Hepatocyte (in vitro differentiated cells): ENCODE measurements at places on chromosomes 7 and 10. TPM values are rescaled to one million over a fixed set of nuclear protein-coding genes. Genes with fewer than 3 reads are reported as not detected.

- H3K36me3 ChIP-seq = no peaks in the 10 kb centered on the region
- no peak overlapping the region for H3K4me3 ChIP-seq
- no peaks in the 10 kb centered on the region for H3K27me3 ChIP-seq
- DNase-seq = no peak
- no peak overlapping the region for H3K27ac ChIP-seq
These were observed 470.8 kb downstream of the INHBA start for GRCh38 chr7:41232086-41232485.

The NPTX2 gene
- 3.0 TPM in 2 replicates for total RNA-seq

DNA sequence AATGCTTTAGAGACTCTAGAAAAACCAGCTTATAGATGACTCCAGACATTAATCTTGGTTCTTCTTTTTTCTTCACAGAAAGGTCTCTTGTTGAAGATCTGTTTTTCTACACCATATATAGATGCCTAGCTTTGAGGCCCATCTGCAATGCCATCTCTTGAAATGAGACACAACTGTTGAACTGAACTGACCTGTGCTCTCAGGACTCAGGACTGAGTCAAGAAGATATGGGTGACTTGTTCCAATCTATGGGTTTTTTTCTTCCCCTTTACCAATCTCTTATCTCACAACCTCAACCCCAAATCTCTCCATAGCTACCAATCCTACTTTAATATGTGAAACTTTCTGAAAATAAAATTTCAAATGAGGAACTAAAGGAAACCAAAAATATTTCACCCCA lies 194.7 kb downstream of the SNX13 start:
- H3K4me1 ChIP-seq = no peaks in the 10 kb centered on the region
- no peak overlapping the region for H3K4me3 ChIP-seq
- H3K27me3 ChIP-seq = no peaks in the 10 kb centered on the region
- no peak for DNase-seq
- no peak overlapping the region for H3K27ac ChIP-seq
- H3K36me3 ChIP-seq = no peaks in the 10 kb centered on the region

DNA sequence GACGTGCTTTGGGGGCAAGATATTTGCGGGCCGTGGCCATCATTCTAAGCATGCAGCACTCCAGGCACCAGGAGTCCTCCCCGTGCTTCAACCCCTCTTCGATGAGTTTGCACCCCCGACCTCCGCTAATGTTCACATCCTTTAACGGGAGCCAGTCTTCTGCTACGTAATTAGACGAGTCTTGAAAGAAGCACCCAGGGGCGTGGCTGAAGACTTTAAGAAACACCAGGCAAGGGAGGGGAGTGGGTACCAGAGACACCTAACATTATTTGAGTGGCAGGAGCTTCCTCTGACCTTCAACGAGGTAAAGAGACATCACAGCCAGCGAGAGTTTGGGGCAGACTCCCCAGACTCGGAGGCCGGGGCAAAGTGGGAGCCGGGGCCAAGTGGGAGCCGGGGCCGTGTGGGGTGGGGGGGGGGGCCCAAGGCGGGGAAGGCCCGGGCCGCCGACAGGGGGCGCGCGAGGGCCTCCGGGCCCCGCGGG lies 31.1 kb upstream of the TOMM7 start:
- H3K27me3 ChIP-seq = no peaks in the 10 kb centered on the region
- H3K36me3 ChIP-seq = no peaks in the 10 kb centered on the region
- H3K4me1 ChIP-seq = peaks cover 10% of the 10 kb centered on the region

DNA sequence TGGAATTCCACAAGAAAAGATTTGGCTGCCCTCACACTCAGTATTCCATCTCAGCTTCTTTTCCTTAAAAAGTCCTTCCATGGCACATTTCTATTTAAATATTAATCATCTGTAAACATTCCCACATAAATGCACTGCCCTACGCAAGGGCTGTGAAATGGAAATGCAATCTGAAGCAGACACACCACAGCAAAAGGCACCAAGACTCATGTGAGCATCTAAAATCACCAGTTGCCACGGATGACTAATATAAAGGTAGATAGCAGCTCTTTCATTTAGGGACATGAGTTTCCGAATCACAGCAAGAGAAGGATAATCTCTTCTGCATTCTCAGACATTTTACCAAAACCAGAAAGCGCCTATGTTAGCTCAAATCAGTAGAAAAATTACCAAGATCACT lies 31.6 kb downstream of the COA1 start:
- no peak overlapping the region for H3K4me3 ChIP-seq
- H3K36me3 ChIP-seq = no peaks in the 10 kb centered on the region
- H3K27me3 ChIP-seq = no peaks in the 10 kb centered on the region
- no peak overlapping the region for H3K27ac ChIP-seq
- H3K4me1 ChIP-seq = no peaks in the 10 kb centered on the region

- no peak for DNase-seq
- no peaks in the 10 kb centered on the region for H3K36me3 ChIP-seq
- H3K27ac ChIP-seq = no peak overlapping the region
- peaks cover 4% of the 10 kb centered on the region for H3K4me1 ChIP-seq
- H3K27me3 ChIP-seq = no peaks in the 10 kb centered on the region
These were observed 732 bp upstream of the LRRC18 start for GRCh38 chr10:48940372-48940771.

DNA sequence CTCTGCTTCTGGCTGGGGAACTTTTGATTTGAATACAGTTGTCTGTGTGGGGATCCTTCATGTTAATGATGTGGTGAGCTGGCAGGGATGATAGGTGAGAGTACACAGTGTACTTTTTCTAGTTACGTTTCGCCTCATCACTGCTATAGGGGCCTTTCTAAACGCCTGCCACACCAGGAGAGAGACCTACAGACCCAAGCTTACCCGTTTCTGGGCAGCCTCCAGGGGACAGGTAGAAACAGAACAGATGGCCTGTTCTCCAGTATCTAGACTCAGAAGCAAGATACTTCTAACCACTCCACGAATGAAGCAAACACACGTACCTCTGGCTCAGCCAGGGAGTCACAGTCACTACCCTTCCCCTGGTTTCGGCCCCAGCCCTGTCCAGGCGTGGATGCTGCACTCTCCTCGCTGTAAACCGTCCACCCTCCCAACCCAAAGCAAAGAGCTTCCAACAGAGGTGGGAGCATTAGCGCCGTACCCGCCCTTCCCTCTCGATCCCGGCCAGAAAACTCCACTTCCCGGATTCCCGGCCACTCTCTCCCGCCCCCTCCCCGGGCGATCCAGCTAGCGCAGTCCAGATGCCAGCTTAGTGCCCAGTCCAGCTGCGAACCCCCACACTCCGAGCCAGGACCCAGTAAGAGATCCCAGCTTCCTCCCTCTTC lies 1.2 kb downstream of the CCDC6 start:
- no peaks in the 10 kb centered on the region for H3K36me3 ChIP-seq
- no peaks in the 10 kb centered on the region for H3K27me3 ChIP-seq
- H3K27ac ChIP-seq = peak overlapping the region; percentile 95
- peak; percentile 60 for DNase-seq
- H3K4me3 ChIP-seq = peak overlapping the region; percentile 81

DNA sequence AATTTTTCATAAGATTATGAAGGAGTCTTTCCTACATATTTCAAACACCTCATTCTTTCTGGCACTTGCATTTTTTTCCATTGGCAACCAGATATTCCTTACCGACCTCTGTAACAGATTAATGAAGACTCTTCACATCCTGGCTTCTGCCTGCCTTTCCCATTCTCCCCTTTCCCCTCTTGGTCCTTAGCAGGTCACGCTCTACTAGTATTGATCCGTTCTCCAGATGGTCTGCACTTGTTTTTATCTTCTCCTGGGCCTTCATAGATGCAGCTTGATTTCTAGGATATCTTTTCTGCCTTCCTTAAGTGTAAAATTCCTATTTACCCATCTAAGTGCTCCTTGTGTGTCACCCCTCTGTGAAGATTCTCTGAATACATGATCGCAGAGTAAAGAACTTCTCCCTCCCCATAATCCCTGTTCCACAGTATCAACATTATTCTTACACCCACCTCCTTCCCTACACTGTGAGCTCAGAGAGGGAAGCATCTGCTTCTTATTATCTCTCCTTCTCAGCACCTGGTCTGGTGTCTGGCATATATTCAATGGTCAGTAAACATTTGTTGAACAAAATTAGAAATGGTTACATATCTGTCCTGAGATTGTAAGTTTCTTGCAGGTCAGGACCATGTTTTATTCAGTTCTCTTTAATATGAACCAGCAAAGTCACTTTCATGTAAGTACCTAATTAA lies 654.2 kb downstream of the REEP3 start:
- no peak overlapping the region for H3K27ac ChIP-seq
- no peaks in the 10 kb centered on the region for H3K27me3 ChIP-seq
- no peaks in the 10 kb centered on the region for H3K36me3 ChIP-seq
- H3K4me1 ChIP-seq = no peaks in the 10 kb centered on the region
- no peak overlapping the region for H3K4me3 ChIP-seq

DNA sequence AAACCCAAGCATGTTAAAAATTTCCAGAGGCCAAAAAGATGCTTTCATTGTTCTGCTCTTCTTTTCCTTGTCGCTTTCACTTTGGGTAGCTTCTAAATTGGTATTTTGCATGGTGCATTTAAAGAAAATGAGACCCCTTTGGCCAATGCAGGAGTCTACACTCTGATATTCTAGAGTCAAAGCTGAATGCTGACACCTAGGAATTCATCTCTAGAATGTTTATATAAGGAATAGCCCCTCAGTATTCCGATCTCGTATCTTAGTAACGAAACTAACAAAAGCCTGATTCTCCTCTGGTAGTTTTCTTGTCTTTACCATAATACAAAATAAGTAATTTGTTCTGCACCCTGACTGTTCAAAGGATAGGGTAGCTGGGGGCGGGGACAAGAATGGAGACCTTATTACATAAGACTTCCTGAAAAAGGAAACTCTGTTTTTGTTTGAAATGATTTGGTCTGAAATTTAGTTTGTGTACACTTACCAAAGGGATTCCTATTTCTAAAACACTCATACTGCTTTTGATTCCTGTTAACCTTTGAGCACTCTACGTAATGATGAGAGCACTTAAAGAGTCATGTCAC lies 17.1 kb downstream of the IKZF1 start:
- H3K4me1 ChIP-seq = no peaks in the 10 kb centered on the region
- H3K27ac ChIP-seq = no peak overlapping the region
- peaks cover 6% of the 10 kb centered on the region for H3K27me3 ChIP-seq
- no peak overlapping the region for H3K4me3 ChIP-seq
- DNase-seq = no peak
- H3K36me3 ChIP-seq = no peaks in the 10 kb centered on the region

DNA sequence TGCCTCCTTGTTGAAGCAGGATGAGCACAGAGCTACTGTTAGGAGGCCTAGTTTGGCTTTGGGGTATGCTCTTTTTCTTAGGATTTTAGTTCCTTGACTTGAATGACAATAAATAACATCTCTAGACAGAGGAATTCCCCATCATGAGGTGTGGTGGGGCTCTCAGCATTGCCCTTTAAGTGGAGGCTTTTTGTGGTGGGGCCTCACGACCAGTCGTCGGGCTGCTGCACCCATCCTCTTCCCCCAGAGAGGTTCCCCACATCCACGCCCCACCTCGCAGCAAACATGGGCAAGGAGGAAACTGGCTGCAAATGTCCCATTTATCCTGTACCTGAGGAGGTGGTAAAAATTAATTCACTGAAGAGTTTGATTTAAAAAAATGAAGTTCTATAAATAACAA lies 36.1 kb upstream of the TARP start:
- H3K36me3 ChIP-seq = no peaks in the 10 kb centered on the region
- no peak for DNase-seq
- H3K4me1 ChIP-seq = no peaks in the 10 kb centered on the region
- no peak overlapping the region for H3K27ac ChIP-seq
